Esophagus muscularis mucosa (tissue), 4 donors: ENCODE measurements at places on chromosomes 7 and 10. TPM values are rescaled to one million over a fixed set of nuclear protein-coding genes. Genes with fewer than 3 reads are reported as not detected.

The TEX47 gene
- total RNA-seq, result not detected

The TRIM50 gene
- 0.39 TPM for total RNA-seq

The DGKB gene
- total RNA-seq, result 18.5 TPM

The NFKB2 gene
- total RNA-seq, result 47.0 TPM

The PPP1R3C gene
- 81.3 TPM for total RNA-seq

DNA sequence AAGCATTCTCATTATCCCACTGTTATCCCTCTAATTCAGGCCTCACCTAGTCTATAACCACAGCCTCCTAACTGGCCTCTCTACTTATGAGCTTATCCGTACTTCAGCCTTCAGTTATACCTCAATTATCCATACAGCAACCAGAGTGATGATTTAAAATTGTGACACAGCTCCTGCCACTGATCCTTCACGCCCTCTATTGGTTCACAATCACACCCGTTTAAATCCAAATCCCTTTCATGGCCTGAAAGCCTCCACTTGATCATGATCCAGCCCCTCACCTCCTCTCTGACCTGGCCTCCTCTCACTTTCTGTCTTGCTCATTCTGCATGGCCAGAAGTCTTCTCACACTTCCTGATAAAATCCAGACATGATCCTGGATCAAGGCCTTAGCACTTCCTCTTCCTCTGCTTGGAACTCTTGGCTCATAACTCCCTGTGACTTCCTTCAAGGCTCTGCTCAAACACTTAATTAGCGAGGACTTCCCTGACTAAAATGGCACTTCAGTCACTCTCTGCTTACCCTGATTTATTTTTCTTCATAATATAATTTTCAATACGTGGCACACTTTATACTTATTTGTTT is 19.0 kb upstream of the TMEM26 start:
- H3K4me1 ChIP-seq, result no peaks in the 10 kb centered on the region
- H3K4me3 ChIP-seq, result no peak overlapping the region

DNA sequence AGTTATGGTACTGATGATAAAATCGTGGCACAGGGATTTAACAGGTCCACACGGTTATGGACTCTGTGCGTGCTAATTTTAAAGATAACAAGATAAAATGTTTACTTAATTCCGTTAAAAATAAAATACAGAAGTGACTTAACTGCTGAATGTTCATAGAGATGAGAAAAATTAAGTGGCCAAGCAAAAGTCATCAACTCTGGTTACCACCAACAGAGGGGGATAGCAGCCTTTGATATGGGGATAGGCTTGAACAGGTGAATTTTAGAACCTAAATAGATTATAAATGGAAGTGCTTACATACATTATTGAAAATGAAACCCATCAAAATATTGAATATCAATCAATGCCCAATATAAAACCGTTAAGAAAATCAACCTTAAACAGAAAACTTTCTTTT is 245.0 kb downstream of the WDR37 start:
- H3K4me3 ChIP-seq, result no peak overlapping the region
- no peak overlapping the region for H3K27ac ChIP-seq
- H3K36me3 ChIP-seq, result no peaks in the 10 kb centered on the region
- no peak for DNase-seq

- H3K4me1 ChIP-seq, result no peaks in the 10 kb centered on the region
- no peaks in the 10 kb centered on the region for H3K36me3 ChIP-seq
- no peak overlapping the region for H3K4me3 ChIP-seq
- H3K27me3 ChIP-seq, result no peaks in the 10 kb centered on the region
- peak; percentile 10 for DNase-seq
These were observed 132.6 kb downstream of the AKR1D1 start for GRCh38 chr7:138208864-138209263.

DNA sequence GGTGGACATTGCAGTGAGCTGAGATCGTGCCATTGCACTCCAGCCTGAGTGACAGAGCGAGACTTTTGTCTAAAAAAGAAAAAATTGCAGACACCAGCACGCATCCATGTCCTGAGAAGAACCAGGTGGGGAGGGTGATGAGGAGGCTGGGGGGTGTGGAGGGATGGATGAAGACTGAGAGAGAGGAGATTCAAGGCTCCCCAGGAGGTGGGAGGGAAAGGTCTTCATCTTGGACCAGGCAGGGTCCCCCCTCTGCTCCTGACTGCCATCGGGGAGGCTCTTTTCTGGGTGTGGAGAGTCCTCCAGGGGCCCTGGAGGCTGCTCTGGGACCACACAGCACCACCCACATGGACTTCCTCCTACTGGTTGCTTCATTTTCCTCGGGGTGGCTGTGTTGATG is 1.5 kb downstream of the SCART1 start:
- no peak overlapping the region for H3K27ac ChIP-seq
- no peaks in the 10 kb centered on the region for H3K27me3 ChIP-seq
- no peaks in the 10 kb centered on the region for H3K36me3 ChIP-seq
- H3K4me1 ChIP-seq, result no peaks in the 10 kb centered on the region

- no peaks in the 10 kb centered on the region for H3K36me3 ChIP-seq
- H3K27me3 ChIP-seq, result no peaks in the 10 kb centered on the region
- H3K27ac ChIP-seq, result no peak overlapping the region
- no peak overlapping the region for H3K4me3 ChIP-seq
- DNase-seq, result no peak
These were observed 35.1 kb downstream of the ZNF438 start for GRCh38 chr10:30996481-30997005.

DNA sequence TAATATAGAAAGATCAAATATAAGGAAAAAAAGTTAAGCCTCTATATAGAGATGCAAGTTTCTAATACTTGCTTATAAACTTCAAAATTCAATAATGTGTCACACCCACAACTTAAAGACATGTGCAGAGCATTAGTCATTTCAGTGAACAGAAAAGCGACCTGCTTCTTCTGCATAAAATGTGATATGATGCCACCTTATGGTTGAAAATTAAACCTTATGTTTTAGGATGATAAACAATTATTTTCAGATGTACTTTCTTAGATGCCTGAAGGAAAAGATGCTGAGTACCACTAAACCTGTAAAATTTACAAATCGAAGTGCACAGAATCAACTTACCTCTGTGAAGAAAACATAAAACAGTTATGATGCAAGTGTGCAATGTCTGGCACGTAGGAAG is 96.0 kb downstream of the MTERF1 start:
- H3K4me3 ChIP-seq, result no peak overlapping the region
- no peaks in the 10 kb centered on the region for H3K36me3 ChIP-seq
- no peaks in the 10 kb centered on the region for H3K27me3 ChIP-seq
- no peak overlapping the region for H3K27ac ChIP-seq

DNA sequence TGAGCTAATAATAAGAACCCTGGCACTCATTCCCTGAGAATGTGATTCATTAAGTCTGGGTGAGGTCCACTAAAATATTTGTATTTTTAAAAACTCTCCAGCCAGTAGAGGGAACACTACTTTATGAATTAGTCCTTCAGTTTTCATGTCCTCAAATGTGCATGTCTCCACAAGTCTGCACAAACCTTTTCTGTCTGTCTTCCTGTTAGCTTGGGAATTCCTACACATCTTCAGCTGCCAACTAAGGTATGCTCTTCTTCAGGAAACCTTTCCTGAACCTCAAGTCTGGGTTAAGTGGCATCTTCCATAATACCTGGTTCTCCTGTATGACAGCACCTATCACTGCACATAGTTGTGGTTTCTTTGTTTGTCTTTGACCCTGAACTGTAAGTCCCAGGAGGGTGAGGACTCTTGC is 119.6 kb upstream of the MKX start:
- H3K4me3 ChIP-seq, result no peak overlapping the region
- no peaks in the 10 kb centered on the region for H3K4me1 ChIP-seq
- H3K27ac ChIP-seq, result no peak overlapping the region
- no peaks in the 10 kb centered on the region for H3K27me3 ChIP-seq

- H3K4me3 ChIP-seq, result no peak overlapping the region
- no peaks in the 10 kb centered on the region for H3K4me1 ChIP-seq
- no peak overlapping the region for H3K27ac ChIP-seq
- no peaks in the 10 kb centered on the region for H3K27me3 ChIP-seq
These were observed 393.0 kb downstream of the NRG3 start for GRCh38 chr10:82267960-82268359.

DNA sequence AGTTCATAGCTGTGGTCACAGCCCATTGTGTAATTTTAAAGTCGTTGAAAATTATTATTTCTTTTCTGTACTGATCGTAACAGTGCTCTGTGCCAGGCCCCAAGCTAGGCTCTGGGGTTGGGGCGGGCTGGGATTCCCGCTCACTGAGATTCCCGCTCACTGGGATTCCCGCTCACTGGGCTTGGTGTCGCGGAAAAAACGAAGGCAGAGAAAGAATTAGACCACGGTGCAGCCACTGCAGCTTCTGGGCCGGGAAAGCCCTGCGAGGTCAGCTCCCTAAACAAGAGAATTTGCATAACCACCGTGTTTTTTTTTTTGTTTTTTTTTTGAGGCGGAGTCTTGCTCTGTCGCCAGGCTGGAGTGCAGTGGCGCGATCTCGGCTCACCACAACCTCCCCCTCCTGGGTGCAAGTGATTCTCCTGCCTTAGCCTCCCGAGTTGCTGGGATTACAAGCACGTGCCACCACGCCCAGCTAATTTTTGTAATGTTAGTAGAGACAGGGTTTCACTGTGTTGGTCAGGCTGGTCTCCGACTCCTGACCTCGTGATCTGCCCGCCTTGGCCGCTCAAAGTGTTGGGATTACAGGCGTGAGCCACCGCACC is 31.2 kb downstream of the FOXK1 start:
- no peaks in the 10 kb centered on the region for H3K36me3 ChIP-seq
- H3K4me1 ChIP-seq, result peaks cover 69% of the 10 kb centered on the region
- H3K27ac ChIP-seq, result no peak overlapping the region
- H3K4me3 ChIP-seq, result no peak overlapping the region
- no peaks in the 10 kb centered on the region for H3K27me3 ChIP-seq

DNA sequence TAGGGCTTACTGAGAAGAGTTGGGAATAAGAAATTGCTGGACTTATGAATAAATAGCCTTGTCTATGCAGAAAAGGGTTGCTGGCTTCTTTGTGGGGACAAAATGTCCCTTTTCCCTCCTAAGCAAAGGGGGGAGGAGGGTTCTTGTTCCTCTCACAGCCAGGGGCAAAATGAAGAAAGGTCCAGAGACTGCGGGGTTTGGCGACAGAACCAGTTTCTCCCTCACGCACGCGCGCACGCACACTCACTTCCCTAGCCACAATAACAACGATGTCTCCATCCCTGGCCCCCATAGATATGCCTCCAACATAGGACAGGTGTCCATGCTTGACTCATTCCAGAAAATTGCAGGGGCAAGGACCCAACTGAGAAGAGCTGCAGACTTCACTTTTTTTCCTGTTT is 3.3 kb downstream of the ZMIZ1 start:
- DNase-seq, result no peak
- H3K27ac ChIP-seq, result peak overlapping the region; percentile 99
- peaks cover 4% of the 10 kb centered on the region for H3K27me3 ChIP-seq
- H3K4me3 ChIP-seq, result peak overlapping the region; percentile 88

GRCh38 chr7:80493121-80493849 is 18.6 kb downstream of the GNAT3 start:
- no peak for DNase-seq
- H3K36me3 ChIP-seq, result no peaks in the 10 kb centered on the region
- H3K27me3 ChIP-seq, result no peaks in the 10 kb centered on the region
- peaks cover 2% of the 10 kb centered on the region for H3K4me1 ChIP-seq
- no peak overlapping the region for H3K27ac ChIP-seq

DNA sequence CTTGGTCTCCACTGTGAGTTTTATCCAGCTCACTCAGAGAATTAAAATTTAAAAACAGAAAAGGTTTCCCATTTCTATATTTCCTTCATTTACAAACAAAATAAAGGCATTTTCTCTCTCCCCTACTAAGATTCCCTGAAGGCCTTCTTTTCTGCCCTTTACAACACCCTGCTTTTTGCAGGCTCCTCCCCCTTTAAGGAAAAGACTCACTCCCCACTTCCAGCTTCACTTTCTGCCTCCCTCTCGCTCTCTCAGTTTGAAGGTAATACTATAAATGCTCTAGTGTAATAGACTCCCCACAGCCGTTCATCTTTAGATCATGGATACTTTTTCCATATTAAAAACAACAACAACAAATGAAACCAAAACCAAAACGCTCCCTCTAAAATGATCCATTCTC is 53.3 kb downstream of the CDHR3 start:
- peak overlapping the region; percentile 0 for H3K27ac ChIP-seq
- H3K4me1 ChIP-seq, result peaks cover 39% of the 10 kb centered on the region
- H3K27me3 ChIP-seq, result no peaks in the 10 kb centered on the region
- no peaks in the 10 kb centered on the region for H3K36me3 ChIP-seq
- no peak for DNase-seq

GRCh38 chr7:131011432-131011742 is 277.4 kb upstream of the KLF14 start:
- H3K4me1 ChIP-seq, result peaks cover 100% of the 10 kb centered on the region
- peak overlapping the region; percentile 67 for H3K27ac ChIP-seq
- H3K4me3 ChIP-seq, result no peak overlapping the region
- no peaks in the 10 kb centered on the region for H3K27me3 ChIP-seq
- DNase-seq, result no peak
- no peaks in the 10 kb centered on the region for H3K36me3 ChIP-seq
